ENCODE measurements at places on chromosomes 4 and X.

DNA sequence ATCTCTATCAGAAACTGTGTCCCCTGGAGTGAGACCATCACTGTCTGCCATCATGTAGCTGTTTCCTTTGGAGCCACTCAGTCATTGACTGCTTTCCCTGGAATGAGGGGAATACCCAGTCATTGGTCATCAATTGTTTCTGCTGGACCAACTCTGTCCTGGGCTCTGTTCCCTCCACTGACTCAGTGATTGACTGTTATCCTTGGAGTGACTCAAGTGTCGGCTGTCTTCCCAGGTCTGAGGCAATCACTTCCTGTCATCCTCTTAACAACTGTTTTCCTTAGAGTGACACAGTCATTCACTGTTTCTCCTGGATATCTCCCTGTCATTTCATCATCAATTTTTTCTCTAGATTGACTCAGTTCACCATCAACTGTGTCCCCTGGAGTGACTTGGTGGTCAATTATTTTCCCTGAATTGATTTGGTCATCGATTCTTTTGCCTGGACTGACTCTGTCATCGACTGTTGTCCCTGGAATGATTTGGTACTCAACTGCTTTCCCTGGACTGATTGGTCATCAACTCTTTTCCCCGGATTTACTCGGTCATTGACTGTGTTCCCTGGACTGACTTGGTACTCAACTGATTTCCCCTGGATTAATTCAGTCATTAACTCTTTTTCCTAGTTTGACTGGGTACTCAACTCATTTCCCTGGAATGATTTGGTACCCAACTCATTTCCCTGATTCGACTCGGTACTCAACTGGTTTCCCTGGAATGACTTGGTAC is 327.9 kb upstream of the VCX start:
- no peak for DNase-seq

- no peak for DNase-seq
Measured at GRCh38 chr4:88008122-88008742, 797 bp downstream of the PKD2 start.

GRCh38 chr4:142452161-142452855 is 393.8 kb downstream of the INPP4B start:
- no peak for DNase-seq

DNA sequence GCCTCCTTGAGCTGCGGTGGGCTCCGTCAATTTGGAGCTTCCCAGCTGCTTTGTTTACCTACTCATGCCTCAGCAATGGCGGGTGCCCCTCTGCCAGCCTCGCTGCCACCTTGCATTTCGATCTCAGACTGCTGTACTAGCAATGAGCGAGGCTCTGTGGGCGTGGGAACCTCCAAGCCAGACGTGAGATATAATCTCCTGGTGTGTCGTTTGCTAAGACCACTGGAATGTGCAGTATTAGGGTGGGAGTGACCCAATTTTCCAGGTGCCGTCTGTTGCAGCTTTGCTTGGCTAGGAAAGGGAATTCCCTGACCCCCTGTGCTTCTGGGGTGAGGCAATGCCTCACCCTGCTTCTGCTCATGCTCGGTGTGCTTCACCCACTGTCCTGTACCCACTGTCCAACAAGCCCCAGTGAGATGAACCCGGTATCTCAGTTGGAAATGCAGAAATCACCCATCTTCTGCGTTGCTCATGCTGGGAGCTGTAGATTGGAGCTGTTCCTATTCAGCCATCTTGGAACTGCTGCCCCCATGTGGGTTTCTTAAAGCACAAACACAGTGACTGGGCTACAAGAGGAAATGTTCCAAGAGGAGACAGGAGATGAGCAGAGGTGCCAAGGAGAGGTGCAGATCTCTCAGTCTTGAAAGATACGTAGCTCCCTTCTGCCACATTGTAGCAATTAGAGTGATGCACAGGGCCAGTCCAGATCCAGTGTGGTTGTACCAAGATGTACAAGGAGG is 193.0 kb upstream of the IGFBP7 start:
- DNase-seq, result no peak

GRCh38 chrX:70479922-70480659 is 35.5 kb downstream of the DLG3 start:
- DNase-seq, result peak; percentile 22

GRCh38 chr4:63589796-63590195 is 819.5 kb downstream of the TECRL start:
- no peak for DNase-seq

DNA sequence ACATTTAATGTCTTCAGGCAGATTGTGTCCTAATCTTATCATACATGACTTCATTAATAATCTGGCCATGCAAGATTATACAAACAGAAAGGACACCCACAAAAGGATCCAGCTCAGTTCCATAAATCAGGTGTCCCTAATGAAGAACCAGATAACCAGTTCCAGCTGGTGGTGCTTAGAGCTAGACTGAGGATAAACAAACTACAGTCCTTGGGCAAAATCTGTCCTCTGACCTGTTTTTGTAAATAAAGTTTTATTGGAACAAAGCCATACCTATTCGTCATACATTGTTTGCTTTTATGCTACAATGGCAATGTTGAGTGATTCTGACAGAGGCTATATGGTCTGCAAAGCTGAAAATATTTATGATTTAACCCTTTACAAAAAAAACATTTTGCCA is 199.5 kb downstream of the MID1IP1 start:
- DNase-seq, result peak; percentile 2

- DNase-seq, result no peak
Measured at GRCh38 chr4:87188932-87189331, 31.5 kb downstream of the KLHL8 start.

GRCh38 chr4:183936574-183937345 is 31.7 kb downstream of the STOX2 start:
- DNase-seq, result no peak

DNA sequence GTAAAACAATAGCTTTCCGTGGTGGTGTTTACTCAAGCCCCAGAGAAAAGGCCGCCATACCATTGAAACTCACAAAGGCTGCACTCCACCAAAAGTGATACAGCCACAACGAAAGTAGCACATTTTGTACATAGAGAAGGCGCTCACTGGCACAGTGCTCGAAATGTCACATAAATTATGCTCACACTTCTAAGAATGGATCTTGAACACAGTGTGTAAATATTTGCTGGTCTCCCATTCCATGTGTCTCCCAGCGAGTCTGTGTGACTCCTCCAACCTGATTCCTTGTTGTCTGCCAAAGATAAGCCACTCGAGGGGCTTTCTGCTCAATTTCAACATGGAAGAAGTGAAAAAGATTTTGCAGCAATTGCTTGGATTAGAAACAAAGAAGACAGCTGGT is 234.0 kb upstream of the VCX3A start:
- DNase-seq, result peak; percentile 7

- DNase-seq, result peak; percentile 3
Measured at GRCh38 chr4:179867300-179867878, 2375.8 kb upstream of the TENM3 start.

GRCh38 chrX:132433551-132433950 is 55.3 kb downstream of the MBNL3 start:
- DNase-seq, result no peak

DNA sequence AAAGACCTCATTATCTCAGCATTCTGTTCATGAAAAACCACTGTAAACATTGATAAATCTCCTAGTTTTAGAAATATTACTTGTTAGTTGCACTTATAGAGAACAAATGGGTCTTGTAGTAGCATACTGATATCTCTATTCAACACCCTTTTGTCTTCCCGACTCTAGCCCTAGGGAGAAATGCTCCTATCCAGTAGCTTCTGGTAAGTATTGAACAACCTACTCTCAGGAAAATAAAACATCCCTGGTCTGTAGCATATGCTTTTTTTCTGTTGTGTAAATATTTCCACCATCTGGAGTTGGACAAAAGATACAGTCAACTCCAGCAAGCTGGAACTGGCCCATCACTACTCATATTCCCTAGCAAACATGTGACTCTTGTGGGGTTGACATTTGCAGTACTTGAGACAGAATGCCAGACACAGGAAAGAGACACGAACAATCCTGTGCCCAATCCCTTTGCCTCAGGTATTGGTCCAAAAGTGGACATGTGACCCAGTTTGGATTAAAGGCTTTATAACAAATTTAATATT is 188.2 kb downstream of the GC start:
- DNase-seq, result peak; percentile 88

GRCh38 chr4:146282657-146283056 is 68.3 kb downstream of the REELD1 start:
- no peak for DNase-seq

DNA sequence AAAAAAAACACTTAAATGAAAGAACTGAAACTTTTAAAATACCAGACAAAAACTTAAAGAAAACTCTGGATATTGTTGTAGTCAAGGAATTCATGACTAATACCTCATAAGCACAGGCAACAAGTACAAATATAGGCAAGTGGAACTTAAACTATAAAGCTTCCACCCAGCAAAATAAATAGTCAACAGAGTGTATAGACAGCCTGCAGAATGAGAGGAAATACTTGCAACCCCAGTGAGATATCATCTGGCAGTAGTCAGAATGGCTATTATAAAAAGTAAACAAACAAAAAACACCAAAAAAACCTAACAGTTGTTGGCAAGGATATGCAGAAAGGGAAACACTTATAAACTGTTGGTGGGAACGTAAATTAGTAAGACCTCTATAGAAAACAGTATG is 9.6 kb upstream of the RPS6KA6 start:
- no peak for DNase-seq

- no peak for DNase-seq
Measured at GRCh38 chr4:11399461-11399971, 29.2 kb downstream of the HS3ST1 start.

DNA sequence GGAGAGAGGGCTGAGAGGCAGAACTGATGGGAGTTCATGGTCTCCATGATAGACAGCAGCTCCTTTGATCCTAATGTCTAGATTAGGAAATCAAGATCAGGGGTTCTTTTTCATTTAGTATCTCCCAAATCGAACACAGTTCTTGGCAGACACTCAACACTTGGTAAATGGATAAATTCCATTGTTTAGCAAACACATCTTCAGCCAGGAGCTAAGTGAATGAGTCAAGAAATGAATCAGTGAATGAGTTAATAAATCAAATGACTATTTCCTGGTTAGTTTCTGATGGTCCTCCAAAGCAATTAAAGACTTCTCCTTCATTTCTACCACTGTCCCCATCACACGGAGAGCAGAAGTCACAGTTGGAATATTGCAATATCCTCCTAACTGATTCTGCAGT is 120.0 kb upstream of the SHISA3 start:
- no peak for DNase-seq

GRCh38 chr4:7167706-7168105 is 24.6 kb upstream of the SORCS2 start:
- DNase-seq, result no peak

- DNase-seq, result no peak
Measured at GRCh38 chr4:89665662-89666061, 171.3 kb downstream of the SNCA start.

GRCh38 chrX:40628506-40628905 is 5.3 kb downstream of the MPC1L start:
- no peak for DNase-seq

GRCh38 chr4:26217961-26218676 is 102.7 kb upstream of the RBPJ start:
- DNase-seq, result no peak

DNA sequence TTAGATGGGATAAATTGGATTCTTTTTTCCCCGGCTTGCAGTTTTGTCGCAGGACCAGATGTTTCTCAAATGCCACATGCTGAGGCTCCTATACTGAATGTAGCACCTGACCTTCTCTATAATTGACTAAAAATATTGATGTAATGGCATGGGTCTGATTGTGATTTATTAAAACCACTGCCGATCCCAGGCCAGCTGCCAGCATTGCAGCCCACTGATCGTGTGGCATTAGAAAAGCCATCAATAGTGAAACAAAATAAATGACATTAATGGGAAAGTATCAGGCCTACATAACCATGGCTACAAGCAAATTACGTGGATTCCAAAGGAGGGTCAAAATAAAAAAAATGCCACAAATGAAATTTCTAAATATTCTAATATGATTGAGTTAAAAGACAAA is 98.7 kb downstream of the MAB21L2 start:
- no peak for DNase-seq

DNA sequence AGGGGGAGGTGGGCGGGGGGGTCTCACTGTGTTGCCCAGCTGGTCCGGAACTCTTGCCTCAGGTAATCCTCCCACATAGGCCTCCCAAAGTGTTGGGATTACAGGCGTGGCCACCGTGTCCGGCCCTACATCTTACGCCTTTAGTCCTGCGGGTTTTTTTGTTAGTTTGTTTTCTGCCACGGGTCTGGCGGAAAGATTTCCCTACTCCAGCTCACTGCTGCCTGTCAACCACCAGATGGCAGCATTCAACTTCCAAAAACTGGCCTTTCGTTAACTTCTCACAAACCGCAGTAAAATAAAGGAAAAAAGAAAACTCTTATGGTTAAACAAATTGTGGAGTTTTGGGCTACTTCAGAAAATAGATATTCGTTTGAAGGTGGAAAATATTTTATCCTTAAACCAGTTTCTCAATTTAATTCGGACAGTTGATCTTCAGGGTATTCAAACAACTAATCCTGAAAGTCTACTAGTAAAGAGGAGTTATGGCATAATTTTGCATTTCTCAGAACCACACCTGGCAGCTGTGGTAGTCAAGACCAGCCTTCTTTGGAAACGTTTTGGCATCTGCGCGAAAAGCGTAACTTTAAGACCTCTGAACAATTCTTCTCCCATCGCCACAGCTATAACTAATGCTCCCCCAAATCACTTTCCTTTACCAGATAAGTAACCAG is 41.1 kb downstream of the LUZP4 start:
- peak; percentile 32 for DNase-seq

GRCh38 chr4:103204111-103204510 is 6.0 kb upstream of the CENPE start:
- DNase-seq, result no peak

DNA sequence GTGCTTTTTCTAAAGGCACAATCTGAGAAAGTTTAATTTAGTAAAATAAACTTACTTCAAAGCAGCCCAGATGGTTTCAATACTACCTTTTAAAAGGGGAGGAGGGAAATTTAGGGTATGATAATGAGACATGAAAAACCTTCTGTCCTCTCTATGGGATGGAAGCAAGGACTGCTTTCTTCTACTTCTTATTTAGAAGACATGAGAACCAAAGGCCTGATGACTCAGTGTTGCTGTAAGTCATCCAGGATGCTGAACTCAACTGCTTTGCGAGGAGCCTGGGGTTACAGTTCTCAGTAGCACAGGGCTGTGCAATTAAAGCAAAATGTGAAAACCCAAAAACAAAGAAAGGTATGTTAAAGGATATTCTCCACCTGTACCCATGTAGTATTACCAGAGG is 140.8 kb upstream of the EDNRA start:
- no peak for DNase-seq

DNA sequence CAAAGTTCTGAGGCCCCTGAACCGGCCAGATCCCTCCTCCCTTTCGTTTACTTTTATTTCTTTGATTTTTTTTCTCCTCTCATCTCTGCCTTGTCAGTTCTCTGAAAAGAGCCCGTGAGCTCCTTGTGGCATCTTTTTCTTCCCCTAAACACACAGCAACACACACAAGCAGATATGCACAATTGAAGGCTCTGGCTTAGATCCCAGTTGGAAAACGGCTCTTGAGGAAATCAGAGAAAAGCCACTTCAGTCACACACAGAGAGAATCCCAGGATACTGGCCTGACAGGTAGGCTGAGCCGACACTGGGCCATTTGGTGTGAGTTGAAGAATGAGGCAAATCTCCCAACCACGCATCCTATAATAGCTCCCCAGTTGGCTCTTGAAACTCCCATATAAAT is 12.9 kb downstream of the DIPK2B start:
- peak; percentile 13 for DNase-seq
